Activated CD4-positive, CD25-positive, alpha-beta regulatory T cell treated with anti-CD3 and anti-CD28 coated beads, Interleukin-2, amount 50 U/mL, for 16 hours (primary cell): ENCODE measurements at places on chromosomes 2 and 18.

DNA sequence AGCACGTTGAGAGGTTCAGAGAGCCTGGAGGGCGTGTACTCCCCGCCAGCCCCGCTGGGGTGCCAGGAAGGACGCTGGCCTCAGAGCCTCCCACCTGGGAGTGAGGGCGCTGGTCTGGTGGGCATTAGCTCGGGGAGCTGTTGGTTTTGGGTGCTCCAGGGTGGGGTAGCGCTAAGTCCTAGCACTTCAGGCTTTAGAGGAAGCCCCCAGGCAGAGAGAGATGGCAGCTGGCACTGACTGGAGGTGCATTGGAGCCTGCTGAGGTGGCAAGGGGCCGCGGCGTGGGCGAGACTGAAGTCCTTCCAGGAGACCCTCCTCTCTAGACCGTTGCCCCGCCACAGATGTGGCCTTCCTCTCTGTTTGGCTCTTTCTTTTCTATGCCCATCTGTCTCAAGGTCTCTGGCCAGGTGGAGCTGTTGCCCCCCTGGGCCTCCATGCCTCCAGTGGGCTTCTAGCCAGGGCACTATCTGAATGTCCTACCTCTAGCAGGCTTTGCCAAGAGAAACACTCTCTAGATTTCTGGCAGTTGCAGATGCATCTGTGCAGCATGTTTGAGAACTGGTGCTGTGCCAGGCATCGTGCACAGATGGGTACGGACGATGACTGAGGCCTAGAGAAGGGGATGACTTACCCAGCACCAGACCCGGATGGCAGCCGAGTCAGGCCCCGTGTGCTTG, 6.6 kb downstream of the CAPN10 start:
- DNase-seq = no peak

- no peak for DNase-seq
Measured at GRCh38 chr2:239951129-239951734, 73.9 kb downstream of the NDUFA10 start.

- no peak for DNase-seq
Measured at GRCh38 chr2:97774425-97774824, 61.0 kb downstream of the ZAP70 start.

GRCh38 chr2:55141572-55142413, 90.3 kb downstream of the CLHC1 start:
- no peak for DNase-seq

DNA sequence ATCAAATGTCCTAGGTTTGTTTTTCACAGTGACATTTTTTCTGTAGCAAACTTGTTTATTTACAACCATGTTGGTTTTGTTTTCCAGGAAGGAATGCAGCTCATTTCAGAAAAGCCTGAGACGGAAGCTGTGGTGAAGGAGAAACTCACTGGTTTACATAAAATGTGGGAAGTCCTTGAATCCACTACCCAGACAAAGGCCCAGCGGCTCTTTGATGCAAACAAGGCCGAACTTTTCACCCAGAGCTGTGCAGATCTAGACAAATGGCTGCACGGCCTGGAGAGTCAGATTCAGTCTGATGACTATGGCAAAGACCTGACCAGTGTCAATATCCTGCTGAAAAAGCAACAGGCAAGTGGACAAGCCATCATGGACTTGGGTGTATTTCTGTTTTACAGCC, 79.2 kb upstream of the EML6 start:
- DNase-seq = no peak

GRCh38 chr2:238763471-238763995, 84.4 kb upstream of the TWIST2 start:
- DNase-seq = no peak

- no peak for DNase-seq
Measured at GRCh38 chr18:59446012-59446411, 86.9 kb upstream of the LMAN1 start.

GRCh38 chr2:27977731-27978312, 87.3 kb downstream of the BABAM2 start:
- DNase-seq = no peak

DNA sequence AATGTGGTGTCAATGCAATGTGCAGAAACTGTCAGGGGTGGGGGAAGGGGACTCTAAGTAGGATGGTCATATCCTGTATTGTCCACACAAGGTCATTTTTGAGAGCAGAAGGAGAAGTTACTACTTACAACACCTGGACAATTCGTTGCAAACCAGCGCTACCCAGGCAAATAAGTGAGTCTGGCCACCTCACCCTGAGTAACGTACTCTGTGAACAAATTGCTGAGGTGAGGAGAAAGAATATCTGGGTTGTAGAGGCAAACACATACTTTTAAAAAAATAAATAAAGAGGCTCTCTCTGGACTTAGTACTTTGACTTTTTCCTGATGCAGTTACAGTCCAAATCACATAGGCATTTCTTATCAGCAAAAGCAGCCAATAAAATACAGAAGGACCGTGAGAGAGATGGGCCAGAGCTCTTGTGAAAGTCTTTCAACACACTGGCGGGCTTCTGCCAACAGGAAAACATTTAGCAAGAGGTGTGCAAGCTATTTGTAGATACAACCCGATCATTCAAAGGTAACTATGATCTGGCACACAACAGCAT, 268.2 kb upstream of the ID2 start:
- no peak for DNase-seq

GRCh38 chr2:113407446-113408099, 29.9 kb upstream of the ZNG1B start:
- DNase-seq = no peak

DNA sequence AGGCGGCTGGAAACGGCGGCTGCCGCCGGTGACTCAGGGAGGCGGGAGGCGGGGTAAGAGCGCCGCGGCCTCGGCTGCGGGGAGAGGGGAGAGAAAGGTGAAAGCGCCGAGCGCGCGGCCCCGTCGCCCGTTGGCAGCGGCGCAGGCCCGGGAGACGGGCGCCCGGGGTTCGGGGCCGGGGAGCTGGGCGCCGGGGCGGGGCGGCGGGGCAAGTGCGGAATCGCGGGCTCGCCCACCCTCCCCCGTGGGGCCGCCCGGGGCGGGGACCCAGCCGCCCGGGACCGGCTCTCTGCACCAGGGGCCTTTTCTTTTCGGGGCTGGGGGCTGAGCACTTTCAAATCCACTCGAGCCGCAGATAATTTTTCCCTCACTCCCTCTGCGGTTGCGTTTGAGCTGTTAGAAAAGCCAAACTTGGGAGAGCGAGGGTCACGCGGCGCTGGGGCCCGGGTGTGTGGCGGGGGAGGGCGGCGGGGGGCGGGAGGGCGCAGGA, 266 bp downstream of the KDM3A start:
- DNase-seq = no peak

GRCh38 chr2:144990661-144991060, 470.7 kb upstream of the ZEB2 start:
- no peak for DNase-seq
